ENCODE measurements at places on chromosomes 2 and 18.

DNA sequence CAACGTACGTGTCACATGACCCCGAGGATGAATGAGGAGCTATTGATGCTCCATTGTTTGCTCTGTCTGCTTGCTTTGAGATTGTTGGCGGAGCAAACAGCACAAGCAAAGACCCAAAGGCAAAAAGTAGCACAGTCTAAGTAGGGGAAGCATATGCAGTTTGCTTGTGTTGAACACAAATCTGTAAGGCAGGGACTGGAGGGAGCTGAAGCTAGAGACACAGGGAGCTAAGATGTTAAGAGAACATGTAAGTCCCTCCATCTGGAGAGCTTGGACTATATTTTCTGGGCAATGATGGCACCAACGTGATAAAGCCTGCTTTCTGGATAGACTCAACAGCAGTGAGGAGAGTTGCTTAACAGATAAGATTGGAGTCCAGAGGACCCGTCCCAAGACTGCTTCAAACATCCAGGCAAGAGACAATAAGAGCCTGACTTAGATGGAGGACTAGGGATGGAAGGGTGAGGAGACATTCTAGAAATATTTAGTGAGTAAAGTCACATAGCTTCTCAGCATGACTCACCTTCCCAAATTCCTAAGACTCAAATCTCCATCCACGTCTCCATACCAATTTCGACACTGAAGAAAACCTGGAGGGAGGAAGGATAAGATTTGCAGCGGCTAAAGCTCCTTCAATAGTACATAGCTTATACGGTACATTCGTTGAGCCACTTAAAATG, 88.1 kb upstream of the KLF7 start:
- DNase-seq = peak; percentile 68

DNA sequence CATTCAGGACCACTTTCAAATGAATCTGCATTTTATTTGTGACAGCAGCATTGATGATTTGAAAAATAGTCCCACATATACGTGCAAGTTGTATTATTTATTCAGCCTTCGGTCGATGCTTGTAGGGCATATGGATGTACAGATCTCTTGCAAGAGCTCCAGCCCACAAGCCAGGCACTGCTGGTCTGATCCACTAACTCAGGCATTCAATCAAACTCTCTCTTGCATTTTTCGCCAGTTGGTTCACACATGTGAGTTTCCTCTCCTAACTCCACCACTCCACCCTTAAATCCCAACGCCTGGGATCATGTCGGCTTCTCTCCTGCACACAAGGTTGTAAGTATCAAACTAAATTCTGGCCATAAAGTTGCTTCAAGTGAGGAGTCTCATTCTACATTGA, 318.7 kb downstream of the CYP26B1 start:
- no peak for DNase-seq

DNA sequence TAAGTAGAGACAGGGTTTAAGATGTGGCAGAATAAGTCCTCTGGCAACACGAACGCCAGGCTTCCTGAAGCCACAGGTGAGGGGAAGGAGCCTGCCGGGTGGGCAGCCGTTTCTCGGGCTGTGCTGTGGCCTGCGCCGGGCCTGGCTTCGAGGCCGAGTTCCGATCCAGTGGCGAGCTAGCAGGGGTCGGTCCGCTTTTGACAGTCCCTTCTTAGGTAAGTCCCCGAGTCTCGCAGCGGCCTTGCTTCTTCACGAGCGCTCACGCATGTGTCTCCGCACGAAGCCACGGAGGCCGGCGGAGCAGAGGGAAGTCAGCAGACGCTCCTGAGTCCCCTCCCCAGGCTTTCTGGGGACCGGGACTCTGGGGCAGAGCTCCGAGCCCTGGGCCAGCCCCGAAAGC, 26.0 kb downstream of the SALL3 start:
- no peak for DNase-seq

DNA sequence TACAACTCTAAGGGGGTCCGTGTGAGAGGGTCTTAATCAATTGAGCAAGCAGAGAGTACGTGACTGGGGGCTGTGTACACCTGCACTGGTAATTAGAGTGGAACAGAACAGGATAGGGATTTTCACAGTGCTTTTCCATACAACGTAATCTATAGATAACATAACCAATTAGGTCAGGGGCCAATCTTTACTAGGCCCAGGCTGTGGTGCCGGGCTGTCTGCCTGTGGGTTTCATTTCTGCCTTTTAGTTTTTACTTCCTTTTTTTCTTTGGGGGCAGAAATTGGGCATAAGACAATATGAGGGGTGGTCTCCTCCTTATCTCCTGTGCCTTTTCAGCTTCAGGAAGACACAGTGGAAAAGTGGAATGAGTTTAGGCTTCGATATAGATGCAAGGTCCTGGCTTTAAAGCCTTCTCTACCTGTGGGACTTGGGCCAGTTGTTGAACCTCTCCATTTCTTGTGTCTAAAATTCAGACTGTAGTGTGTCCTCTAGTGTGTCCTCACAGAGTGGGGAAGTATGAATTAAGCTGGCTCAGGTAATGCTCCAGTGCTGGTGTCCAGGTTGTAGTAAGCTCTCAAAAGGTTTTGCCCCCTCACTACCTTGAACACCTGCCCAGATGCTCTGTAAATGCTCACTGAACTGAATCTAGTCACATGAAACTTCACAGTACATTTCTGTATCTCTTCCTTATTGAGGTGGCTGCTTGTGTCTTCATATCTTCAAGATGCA, 422.8 kb downstream of the SETBP1 start:
- no peak for DNase-seq

- no peak for DNase-seq
Observed at GRCh38 chr2:217802876-217803652, 199.7 kb downstream of the TNS1 start.

- no peak for DNase-seq
Observed at GRCh38 chr2:10709290-10709939, 12.0 kb upstream of the ATP6V1C2 start.

GRCh38 chr18:48052842-48053241, 122.4 kb upstream of the SMAD2 start:
- DNase-seq = no peak

DNA sequence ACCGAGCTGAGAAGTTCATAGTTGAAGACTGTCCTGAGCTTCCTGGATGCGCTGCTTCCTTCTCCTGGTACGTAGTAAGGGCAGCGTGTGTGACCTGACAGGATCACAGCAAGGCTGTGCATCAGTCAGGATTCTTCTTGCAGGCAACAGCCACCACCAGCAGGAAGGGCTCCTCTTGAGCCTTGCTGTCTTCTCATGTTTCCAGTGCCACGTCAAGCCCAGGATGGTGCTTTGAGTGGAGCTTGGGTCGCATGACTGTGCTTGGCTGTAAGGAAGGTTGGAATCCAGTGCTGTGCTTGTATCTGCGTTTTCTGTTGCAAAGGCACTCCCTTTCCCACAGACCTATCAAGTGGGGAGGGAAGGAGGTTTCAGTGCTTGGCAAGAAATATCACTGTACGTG, 194.3 kb downstream of the LDLRAD4 start:
- no peak for DNase-seq

- no peak for DNase-seq
Observed at GRCh38 chr2:166972418-166972817, 84.1 kb downstream of the XIRP2 start.

DNA sequence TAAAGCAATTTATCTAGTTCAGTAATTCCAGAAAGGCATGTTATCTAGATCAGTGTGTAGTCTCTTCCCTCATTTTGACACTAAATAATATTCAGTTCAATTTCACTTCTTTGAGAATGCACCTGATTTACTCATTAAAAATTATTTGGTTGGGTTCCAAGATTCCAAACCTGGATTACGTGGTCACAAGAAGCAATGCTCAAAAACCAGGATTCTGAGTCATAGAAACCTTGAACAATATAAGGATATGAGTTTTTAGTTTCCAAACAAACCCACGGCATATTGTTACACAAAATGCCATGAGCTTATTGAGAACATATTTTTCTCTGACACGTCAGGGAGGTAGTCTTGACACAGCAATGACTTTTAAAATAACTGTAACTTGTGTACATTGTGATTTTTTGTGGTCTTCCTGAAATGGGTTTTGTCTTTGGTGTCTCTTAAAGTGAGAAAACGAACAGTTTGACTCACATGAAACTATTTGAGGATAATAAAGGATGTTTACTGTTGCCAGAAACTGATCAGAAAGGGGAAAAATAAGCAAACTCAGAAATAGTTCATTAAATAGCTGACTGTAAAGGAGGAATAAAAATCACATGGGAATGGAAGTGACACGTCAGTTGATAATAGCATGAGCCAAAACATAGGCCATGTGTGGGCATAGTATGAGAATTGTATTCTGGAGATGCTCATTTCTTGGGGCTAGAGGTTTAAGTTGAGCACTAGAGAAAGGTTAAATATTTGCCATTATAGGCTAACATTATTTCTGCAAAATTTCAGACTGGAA, 617.7 kb upstream of the CDH2 start:
- DNase-seq = no peak

DNA sequence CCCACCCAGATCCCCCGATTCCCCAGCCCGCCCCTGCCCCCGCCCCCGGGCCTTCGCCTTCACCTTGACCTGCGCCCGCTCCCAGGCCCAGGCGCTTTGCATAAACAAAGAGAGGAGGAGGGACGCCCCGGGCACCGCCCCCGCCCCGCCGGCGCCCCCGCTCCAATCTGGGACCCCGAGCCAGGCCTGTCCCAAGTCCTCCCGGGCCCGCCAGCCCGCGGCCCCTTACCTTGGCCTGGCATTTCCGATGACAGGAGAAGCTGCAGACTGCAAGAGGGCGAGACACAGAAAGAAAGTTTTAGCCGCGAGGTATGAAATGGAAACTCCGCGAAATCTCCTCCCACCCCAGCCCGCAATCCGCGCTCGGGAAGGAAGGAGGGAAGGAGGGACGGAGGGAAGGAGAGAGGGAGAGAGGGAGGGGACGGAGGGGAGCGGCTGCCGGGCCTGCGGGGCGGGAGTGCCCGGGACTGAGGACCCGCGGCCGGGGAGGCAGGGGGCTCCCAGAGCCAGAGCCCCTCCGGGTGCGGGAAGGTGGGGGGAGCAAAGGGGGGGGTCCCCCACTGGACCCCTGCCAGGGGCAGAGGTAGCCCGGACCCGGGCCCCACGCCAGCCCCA, 24.2 kb downstream of the TNS1 start:
- DNase-seq = no peak

GRCh38 chr2:242011991-242012764, 142.6 kb downstream of the RTP5 start:
- no peak for DNase-seq

GRCh38 chr2:96920801-96921560, 51.1 kb upstream of the SEMA4C start:
- no peak for DNase-seq

GRCh38 chr18:45057955-45058600, 377.4 kb downstream of the SETBP1 start:
- DNase-seq = no peak

- no peak for DNase-seq
Observed at GRCh38 chr18:34399892-34400291, 175.2 kb upstream of the NOL4 start.

All from fibroblast of the conjunctiva (primary cell).